Epithelial cell of proximal tubule (primary cell): ENCODE measurements at places on chromosomes 6 and 20. TPM values are rescaled to one million over a fixed set of nuclear protein-coding genes. Genes with fewer than 3 reads are reported as not detected.

The REM1 gene
- total RNA-seq = not detected in 2 replicates

The FAM162B gene
- total RNA-seq = 0.23 and 0.80 TPM in 2 replicates

The SPATS1 gene
- not detected in 2 replicates for total RNA-seq

The CCDC170 gene
- total RNA-seq = 0.06 and 0.07 TPM in 2 replicates

The MDFI gene
- total RNA-seq = 48.5 and 61.2 TPM in 2 replicates

- no peak for DNase-seq
These were observed 129.6 kb upstream of the NUP153 start for GRCh38 chr6:17836293-17836692.

- DNase-seq = peak; percentile 63
These were observed 496.0 kb upstream of the MARCKS start for GRCh38 chr6:113361014-113361645.

- DNase-seq = no peak
These were observed 170.9 kb downstream of the ARHGAP18 start for GRCh38 chr6:129539032-129539431.

GRCh38 chr6:38501931-38502330, 137.8 kb downstream of the BTBD9 start:
- no peak for DNase-seq
